ENCODE measurements at places on chromosomes 6 and 20.

DNA sequence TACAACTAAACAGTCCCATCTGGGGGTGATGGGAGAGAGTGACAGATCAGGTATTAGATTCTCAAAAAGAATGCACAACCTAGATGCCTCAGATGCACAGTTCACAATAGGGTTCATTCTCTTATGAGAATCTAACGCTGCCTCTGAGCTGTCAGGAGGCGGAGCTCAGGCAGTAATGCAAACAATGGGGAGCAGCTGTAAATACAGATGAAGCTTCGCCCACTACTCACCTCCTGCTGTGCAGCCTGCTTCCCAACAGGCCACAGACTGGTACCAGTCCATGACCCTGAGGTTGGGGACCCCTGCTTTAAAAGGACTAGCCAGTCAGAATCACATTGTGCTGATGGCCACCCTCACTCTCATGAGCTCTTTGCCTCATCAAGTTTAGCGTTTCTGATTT is 247.0 kb upstream of the KCNQ5 start:
- DNase-seq = no peak

GRCh38 chr20:13008761-13009681 is at the start of gene SPTLC3:
SPTLC3 (plus strand) TSS chr20:13008972; CDS start chr20:13009268, 296 bp downstream.
- DNase-seq = no peak

- DNase-seq = no peak
These were observed 92.8 kb upstream of the SASH1 start for GRCh38 chr6:148249679-148250375.

- DNase-seq = no peak
These were observed 28.6 kb downstream of the RING1 start for GRCh38 chr6:33236852-33237251.

GRCh38 chr6:121652223-121652622 is 216.8 kb downstream of the GJA1 start:
- DNase-seq = no peak

GRCh38 chr6:79079561-79080041 is 1.5 kb upstream of the PHIP start:
- no peak for DNase-seq

DNA sequence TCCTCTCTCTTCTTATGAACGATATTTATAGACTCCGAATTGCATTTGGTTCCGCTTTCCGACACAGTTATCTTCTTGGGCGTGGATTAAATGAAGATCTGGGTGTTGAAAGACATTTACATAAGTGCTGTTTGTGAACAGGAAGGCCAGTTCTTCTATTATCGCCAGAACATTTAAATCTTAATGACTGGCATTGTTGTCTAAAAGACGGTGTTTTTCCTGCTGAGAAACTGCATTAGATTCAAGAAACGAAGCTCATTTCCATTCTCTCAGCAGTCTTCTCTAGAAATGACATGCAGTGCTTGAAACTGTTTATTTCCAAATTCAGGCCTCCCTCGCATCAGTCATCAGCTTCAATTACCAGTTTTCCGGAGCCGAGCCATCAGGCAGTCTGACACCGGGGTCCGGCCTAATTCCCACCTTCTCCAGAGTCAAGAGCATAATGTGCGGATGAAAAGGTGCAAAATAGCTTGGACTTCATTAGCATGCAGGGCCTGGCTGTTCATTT is 16.0 kb downstream of the LINC00237 start:
- no peak for DNase-seq

- DNase-seq = no peak
These were observed 6.8 kb downstream of the TIAM2 start for GRCh38 chr6:155001934-155002333.

- DNase-seq = no peak
These were observed 6.5 kb upstream of the BTN3A2 start for GRCh38 chr6:26358511-26358981.

DNA sequence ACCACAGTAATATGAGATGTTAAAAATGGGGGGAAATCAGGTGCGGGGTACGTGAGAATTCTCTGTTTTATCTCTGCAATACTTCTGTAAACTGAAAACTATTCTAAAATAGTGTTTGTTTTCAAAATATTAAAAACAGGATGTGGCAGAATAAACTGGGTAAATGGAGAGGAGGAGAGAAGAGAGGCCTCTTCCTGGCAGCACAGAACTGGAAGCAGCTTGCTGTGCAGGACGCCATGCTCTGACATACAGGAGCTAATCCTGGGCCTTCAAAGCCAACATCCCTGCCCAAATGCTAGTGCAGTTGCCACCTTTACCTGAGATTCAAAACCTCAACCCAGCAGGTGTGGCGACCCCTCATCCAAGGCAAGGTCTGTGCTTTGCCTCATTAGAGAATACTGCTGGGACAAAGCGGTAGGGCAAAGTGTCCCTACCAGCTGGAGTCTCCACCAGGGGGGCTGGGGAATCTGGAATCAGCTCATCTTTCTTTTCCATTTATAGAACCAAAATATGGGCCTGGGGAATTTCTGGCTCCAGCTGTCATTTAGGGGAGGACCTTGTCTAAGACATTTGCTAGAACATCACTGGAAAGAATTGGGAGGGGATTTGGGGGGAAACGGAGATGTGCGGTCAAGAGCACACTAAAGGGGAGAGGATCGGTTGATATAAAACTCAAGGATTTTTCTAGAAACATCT is 67.3 kb downstream of the SCML4 start:
- DNase-seq = no peak

DNA sequence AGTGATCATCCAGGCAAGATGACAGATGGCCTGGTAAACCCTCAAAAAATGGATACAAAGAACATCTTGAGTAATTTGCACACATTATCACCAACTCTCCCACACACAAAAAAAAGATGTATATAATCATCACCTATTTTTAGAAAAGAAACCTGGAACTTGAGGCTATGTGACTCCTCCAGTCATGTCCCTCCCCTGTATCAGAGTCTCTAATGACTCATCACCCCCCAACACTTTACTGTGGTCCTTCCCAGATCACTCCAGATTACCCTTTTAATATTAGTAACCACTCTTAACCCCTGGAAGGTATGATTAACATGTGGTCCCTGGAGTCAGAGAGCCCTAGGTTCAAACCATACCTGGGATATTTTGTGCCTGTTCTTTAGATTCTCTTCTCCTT is 144.8 kb downstream of the ZNF217 start:
- DNase-seq = no peak

Data from D721Med (cell line).